ENCODE measurements at places on chromosomes 1 and 21.

DNA sequence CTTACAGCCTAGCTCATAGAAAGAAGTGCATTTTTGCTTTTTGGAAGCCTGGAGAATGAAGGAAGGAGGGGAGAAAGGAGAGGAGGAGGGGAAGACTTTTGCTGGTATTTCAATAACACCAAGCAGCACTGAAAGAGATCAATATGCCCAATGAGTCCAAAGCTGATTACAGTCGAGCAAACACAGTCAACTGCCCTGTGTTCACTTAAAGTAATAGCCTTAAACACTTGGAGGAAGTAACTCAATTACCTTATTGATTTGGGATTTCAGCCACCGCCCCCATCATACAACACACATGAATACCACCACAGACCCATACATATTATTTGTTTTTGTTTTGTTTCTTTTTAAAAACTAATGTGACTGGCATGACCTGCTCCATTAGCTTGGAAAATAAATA is 23.3 kb upstream of the RXRG start:
- no peak for DNase-seq

DNA sequence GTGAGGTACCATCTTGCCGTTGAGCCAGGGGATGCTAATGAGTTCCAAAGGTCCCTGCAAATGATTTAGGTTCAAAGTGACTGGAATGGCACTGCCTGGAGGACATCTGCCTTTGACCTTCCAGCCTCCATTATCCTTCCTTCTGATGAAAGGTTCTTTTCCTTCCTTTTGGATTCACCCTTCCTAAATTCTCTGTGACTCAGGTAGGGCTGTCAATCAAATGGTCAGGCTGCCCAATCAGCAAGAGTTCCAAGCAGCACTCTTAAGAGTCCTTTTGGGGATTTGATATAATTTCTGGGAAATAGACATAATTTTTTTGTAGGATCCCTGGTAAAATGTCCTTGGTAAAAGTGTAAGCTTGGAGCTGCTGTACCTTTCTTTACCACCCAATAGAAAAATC is 58.8 kb upstream of the LMO4 start:
- no peak for DNase-seq

DNA sequence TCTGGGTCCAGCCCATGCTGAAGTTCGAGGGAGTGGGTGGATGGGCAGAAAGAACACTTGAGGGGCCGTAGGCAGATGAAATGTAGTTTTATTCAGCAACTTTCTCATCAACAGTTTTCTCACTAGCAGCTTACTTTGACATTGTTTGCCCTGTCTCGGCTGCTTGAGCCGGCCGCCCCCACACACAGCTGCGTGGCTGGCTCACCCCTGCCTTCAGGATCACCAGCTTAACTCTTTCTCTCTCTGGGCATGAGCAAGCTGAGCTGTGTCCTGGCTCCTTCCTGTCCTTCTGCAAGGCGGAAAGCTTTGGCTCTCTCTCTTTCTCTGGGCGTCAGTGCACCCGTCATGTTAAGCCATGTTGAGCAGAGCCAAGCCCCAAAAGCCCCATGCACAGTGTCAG is 104.4 kb upstream of the GNG12 start:
- DNase-seq: no peak

DNA sequence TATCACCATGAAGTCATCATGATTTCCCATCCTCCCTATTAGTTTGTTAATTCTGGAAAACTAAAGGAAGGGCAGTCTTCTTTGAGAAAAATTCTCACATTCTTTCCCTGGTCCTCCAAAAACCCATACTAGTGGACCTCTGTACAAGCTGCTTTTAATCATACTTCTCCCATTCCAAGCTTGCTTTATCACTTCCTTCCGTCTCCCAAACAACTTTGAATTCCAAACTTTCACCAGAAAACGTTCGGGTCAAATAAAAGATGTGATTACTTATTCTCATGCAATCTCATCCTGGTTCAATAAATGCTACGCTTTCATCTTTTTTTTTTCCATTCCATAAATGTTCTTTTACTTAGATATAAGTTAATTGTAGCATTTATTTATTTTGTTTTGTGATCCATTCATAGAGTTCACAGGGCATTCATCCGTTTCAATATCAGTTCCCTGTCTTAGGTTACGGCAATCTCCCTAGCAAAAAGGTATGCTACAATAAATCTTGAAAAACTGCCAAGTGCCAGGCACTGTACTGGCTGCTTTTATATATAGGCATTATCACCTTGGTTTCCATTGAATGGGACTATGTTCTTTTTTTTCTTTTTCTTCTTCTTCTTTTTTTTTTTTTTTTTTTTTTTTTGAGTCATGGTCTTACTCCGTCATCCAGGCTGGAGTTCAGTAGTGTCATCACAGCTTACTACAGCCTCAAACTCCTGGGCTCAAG is 100.2 kb upstream of the GREM2 start:
- no peak for DNase-seq

- DNase-seq: no peak
These were observed 553.9 kb downstream of the DPYD start for GRCh38 chr1:97366984-97367383.

- DNase-seq: no peak
These were observed 274.6 kb downstream of the NFIA start for GRCh38 chr1:61356995-61357394.

DNA sequence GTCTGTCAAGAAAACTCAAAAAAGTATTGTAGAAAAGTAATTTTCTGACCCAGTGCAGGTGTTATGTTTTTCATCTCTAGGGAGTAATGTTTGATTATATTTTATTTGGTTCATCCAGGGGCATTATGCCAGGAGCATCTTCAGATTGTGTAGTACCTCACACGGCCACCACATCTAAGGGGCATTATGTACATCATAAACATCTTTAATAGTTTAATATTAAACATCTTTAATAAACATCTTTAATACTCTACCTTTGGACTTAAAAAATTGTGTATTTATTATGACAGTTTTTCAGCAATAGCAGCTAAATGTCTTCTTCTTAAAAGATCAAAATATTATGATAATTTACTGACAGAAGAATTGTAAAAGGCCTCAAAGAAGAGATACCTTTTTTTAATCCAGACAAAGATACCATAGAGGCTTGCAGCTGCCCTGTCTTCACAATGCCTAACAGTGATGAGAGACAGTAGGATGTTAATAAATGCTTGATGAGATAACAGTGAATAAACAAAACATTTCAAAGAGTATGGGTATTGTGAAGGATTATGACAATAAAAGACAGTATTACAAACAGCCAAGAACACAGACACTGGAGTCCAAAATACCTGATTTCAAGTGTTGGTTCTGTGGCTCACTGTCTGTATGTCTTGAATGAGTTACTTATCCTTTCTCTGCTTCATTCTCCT is 240.9 kb upstream of the ADGRL2 start:
- no peak for DNase-seq

DNA sequence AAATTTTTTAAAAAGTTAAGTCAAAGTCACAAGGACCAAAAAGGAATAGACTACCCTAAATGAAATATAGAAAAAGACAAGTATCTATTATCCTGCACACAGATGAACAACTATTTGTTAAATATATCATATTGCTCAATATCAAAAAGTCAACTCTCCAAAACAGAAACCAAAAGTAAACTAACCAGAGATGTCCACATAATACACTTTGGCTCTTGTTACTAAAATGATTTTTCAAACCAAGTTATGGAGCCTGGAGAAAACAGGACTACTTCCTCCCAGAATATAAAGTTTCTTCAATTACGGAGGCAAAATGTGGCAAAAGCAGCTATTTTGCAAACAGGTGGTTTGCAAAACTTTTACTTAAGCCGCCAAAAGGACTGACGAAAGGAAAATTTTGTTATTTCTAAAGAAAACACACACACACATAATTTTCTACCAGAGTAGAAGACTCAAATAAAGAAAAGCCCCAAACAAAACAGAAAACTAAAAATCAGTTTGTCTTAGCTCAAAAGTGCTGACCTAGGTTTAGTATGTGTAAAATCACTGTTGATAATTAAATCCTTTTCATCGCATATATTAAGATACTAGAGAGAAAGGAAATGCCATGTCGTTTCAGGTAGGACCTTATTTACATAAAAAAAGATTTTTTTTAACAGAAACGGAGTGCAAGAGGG is 1.1 kb downstream of the DPYD start:
- no peak for DNase-seq

DNA sequence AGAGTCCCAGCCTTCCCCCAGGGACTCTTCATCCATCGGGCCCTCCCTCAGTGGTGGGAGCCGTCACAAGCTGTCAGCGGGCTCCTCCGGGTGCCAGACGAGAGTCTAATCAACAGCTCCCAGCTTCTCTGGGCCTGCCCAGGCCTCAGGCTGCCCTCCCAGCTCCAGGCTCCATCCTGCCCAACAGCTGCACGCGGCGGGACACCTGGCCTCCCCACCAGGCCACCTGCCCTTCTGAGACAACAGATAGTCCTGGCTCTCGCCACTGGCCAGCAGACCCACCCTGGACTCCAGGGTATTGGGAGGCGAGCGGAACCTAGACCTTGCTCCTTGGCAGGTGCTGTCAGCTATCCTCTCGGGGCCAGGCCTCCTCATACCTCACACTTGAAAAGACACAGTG is 3.1 kb downstream of the WNT4 start:
- no peak for DNase-seq

GRCh38 chr1:53348486-53349368 is 20.9 kb upstream of the LRP8 start:
- peak; percentile 12 for DNase-seq

GRCh38 chr1:106875622-106876021 is 180.9 kb upstream of the PRMT6 start:
- DNase-seq: no peak

Measured in tibial artery (tissue), 4 donors.